ENCODE measurements at places on chromosomes 2 and 18. TPM values are rescaled to one million over a fixed set of nuclear protein-coding genes. Genes with fewer than 3 reads are reported as not detected.

DNA sequence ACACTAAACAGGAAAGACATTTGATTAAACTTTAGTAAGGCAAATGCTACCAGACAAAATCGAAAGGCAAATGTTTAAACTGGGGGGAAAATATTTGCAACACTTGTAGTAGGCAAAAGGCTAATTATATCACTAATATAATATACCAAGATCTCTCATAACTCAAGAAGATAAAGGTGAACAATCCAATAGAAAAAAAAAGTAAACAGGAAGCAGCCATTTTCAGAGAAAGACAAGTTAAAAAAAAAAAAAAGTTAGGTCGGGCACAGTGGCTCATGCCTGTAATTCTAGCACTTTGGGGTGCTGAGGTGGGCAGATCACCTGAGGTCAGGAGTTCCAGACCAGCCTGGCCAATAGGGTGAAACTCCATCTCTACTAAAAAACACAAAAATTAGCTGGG is 4.4 kb upstream of the ACTG2 start:
- H3K27me3 ChIP-seq: peaks cover 14% of the 10 kb centered on the region
- no peaks in the 10 kb centered on the region for H3K4me1 ChIP-seq
- DNase-seq: no peak
- H3K4me3 ChIP-seq: no peak overlapping the region

DNA sequence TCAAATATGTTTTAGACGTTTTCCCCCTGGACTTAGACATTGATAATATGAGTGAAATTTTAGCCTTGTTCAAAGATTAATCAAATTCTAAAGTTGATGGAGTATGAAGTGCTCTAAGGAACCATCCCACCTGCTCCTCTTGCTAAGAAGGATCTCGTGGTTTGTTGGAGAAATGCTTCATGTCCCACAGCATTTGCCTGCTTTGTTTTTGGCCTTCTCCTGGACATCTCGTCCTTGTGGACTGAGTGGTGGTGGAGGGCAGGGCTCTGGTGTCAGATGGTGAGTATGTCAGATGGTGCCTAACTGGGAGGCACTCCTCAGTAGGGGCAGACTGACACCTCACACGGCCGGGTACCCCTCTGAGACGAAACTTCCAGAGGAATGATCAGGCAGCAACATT is 39.7 kb upstream of the KCNE4 start:
- no peak overlapping the region for H3K4me3 ChIP-seq
- no peaks in the 10 kb centered on the region for H3K4me1 ChIP-seq
- no peak for DNase-seq
- H3K36me3 ChIP-seq: no peaks in the 10 kb centered on the region

DNA sequence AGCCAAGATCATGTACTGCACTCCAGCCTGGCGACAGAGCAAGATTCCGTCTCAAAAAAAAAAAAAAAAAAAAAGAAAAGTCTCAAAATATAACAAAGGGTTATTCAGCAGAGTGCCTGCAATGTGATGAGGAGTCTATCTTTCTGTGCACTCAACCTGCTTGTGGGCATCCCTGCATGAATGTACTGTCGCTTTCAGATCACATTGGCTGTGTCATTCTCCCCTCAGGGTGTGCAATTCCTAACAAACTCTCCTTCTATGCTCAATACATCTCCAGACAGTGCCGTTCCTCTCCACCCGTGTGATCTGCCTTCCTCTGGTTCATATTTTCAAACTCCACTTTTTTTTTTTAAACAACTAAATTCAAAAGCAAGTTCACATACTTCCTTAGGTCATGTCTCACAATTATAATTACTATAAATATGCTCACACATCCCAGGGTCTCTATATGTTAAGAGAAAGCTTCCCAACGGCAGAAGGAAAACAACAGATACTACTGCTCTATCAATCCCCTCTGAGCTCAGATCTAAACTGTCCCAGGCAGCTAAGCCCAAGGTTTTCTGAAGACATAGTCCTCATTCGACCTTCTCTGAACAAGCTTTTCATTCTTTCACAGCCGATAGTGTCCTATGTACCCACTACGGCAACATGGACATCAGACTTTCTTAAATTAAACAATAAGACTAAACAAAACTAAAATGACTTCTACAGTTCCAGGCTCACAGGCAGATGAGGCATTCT is 35.2 kb downstream of the PTMA start:
- no peaks in the 10 kb centered on the region for H3K4me1 ChIP-seq
- no peak for DNase-seq
- peaks cover 1% of the 10 kb centered on the region for H3K36me3 ChIP-seq

- no peaks in the 10 kb centered on the region for H3K4me1 ChIP-seq
- no peaks in the 10 kb centered on the region for H3K27me3 ChIP-seq
- H3K27ac ChIP-seq: no peak overlapping the region
- no peaks in the 10 kb centered on the region for H3K36me3 ChIP-seq
Measured at GRCh38 chr18:9419956-9420631, 55.2 kb upstream of the RALBP1 start.

DNA sequence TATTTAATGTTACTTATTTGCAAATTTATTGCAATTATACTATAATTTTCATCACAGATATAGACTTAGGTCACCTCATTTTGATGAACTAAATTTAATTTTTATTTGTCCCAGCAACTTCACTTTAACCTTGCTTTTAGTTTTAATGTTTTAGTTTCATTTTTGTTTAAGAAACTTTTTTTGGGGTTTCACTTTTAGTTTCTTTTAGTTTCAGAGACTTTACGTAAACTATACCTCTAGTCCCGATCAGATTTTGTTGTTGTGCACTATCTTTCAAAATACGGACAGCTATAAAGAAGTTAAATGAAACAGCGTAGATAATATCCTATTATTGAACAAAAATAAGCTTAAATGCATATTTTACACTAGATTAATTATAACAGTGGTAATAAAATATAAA is 460.5 kb downstream of the ERBB4 start:
- H3K4me1 ChIP-seq: no peaks in the 10 kb centered on the region
- H3K4me3 ChIP-seq: no peak overlapping the region
- no peaks in the 10 kb centered on the region for H3K36me3 ChIP-seq
- H3K27ac ChIP-seq: no peak overlapping the region
- DNase-seq: no peak
- H3K27me3 ChIP-seq: no peaks in the 10 kb centered on the region

- no peak for DNase-seq
- no peak overlapping the region for H3K27ac ChIP-seq
- no peaks in the 10 kb centered on the region for H3K36me3 ChIP-seq
- no peaks in the 10 kb centered on the region for H3K27me3 ChIP-seq
- H3K4me3 ChIP-seq: no peak overlapping the region
- H3K4me1 ChIP-seq: peaks cover 6% of the 10 kb centered on the region
Measured at GRCh38 chr2:225893151-225893550, 493.6 kb downstream of the NYAP2 start.

- H3K36me3 ChIP-seq: no peaks in the 10 kb centered on the region
- peak overlapping the region; percentile 76 for H3K27ac ChIP-seq
- peaks cover 7% of the 10 kb centered on the region for H3K4me1 ChIP-seq
- H3K4me3 ChIP-seq: no peak overlapping the region
Measured at GRCh38 chr18:47747260-47747795, 183.1 kb downstream of the SMAD2 start.

GRCh38 chr2:197152451-197153228 is 157.9 kb downstream of the ANKRD44 start:
- H3K36me3 ChIP-seq: no peaks in the 10 kb centered on the region
- no peaks in the 10 kb centered on the region for H3K4me1 ChIP-seq
- no peak overlapping the region for H3K27ac ChIP-seq
- H3K27me3 ChIP-seq: no peaks in the 10 kb centered on the region
- DNase-seq: no peak

DNA sequence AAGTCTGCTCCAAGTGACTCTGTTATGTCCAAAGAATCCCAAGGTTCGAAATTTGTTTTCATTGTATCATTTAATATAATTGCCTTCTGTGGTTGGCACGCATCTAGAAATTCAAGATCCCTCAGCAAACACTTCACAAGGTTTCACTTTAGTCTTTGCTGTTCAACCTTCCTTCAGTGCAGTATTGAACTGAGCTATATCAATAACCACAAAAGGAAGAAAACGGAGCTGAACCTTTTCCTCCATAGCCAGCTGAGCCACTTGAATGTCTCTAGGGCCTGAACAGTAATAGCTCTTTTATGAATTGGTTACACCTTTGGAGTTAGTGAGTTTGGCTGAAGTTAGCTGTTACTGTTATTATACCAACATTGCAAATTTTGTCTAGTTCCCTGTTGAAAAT is 357.7 kb upstream of the HNRNPA3 start:
- no peak overlapping the region for H3K4me3 ChIP-seq
- H3K27ac ChIP-seq: no peak overlapping the region
- no peak for DNase-seq
- peaks cover 7% of the 10 kb centered on the region for H3K4me1 ChIP-seq
- peaks cover 5% of the 10 kb centered on the region for H3K27me3 ChIP-seq

DNA sequence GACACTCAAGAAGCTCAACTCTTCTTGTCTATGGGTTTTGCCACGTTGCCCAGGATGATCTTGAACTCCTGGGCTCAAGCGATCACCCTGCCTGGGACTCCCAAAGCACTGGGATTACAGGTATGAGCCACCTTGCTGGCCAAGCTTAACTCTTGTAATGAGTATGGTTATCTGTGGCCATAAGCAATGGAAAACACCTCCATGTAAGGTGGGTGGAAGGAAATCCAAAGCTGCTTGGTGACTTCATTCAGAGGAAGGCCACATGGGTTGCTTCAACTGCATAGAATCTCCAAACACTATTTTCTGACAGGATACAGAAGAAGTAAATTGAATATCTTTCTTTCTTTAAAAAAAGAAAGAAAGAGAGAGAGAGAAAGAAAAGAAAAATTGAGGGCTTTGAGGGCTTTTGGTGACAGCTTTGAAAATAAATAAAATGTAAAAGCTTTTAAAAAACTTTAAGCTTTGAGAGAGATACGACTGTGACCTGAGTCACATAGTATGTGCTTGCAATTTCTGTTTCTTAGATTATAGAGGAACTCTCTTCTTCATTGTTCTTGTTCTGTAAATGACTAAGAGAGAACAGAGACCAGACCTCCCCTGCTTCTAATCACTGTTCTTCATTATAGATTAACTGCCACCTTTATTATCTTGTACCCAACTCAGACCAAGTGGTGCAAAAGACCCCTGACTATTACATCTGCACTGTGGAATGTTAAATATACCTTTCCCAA is 123.1 kb upstream of the NDUFV2 start:
- peak overlapping the region; percentile 11 for H3K27ac ChIP-seq
- no peaks in the 10 kb centered on the region for H3K27me3 ChIP-seq
- peaks cover 26% of the 10 kb centered on the region for H3K4me1 ChIP-seq
- DNase-seq: no peak
- H3K36me3 ChIP-seq: no peaks in the 10 kb centered on the region
- no peak overlapping the region for H3K4me3 ChIP-seq

Gene CDH20
- total RNA-seq: 0.65 TPM
